Testis (tissue), 5 donors: ENCODE measurements at places on chromosomes 6 and 20. TPM values are rescaled to one million over a fixed set of nuclear protein-coding genes. Genes with fewer than 3 reads are reported as not detected.

PKIB gene
- 5.0 TPM for polyA plus RNA-seq

MOG gene
- polyA plus RNA-seq, result 0.36 TPM

TSHZ2 gene
- 13.0 TPM for polyA plus RNA-seq

RIMS1 gene
- 10.0 TPM for polyA plus RNA-seq

- H3K36me3 ChIP-seq, result no peaks in the 10 kb centered on the region
- H3K4me3 ChIP-seq, result peak overlapping the region; percentile 92
- peak; percentile 52 for DNase-seq
Observed at GRCh38 chr20:50191065-50191543, 474 bp downstream of the CEBPB start.

GRCh38 chr6:38724343-38724742 is 9.2 kb downstream of the DNAH8 start:
- H3K27me3 ChIP-seq, result no peaks in the 10 kb centered on the region
- no peaks in the 10 kb centered on the region for H3K36me3 ChIP-seq
- H3K4me3 ChIP-seq, result no peak overlapping the region
- no peak for DNase-seq

- H3K27me3 ChIP-seq, result no peaks in the 10 kb centered on the region
- peak overlapping the region; percentile 67 for H3K27ac ChIP-seq
- peaks cover 26% of the 10 kb centered on the region for H3K4me1 ChIP-seq
- no peaks in the 10 kb centered on the region for H3K36me3 ChIP-seq
Observed at GRCh38 chr6:151070631-151071051, 169.1 kb upstream of the AKAP12 start.

GRCh38 chr6:73131706-73132105 is 93.6 kb downstream of the KHDC1L start:
- H3K4me3 ChIP-seq, result no peak overlapping the region
- no peaks in the 10 kb centered on the region for H3K36me3 ChIP-seq
- no peak overlapping the region for H3K27ac ChIP-seq
- H3K4me1 ChIP-seq, result no peaks in the 10 kb centered on the region
- H3K27me3 ChIP-seq, result no peaks in the 10 kb centered on the region

- DNase-seq, result no peak
- no peak overlapping the region for H3K4me3 ChIP-seq
- H3K4me1 ChIP-seq, result no peaks in the 10 kb centered on the region
- H3K27ac ChIP-seq, result no peak overlapping the region
- no peaks in the 10 kb centered on the region for H3K36me3 ChIP-seq
Observed at GRCh38 chr6:56435754-56436153, 188.4 kb upstream of the COL21A1 start.

DNA sequence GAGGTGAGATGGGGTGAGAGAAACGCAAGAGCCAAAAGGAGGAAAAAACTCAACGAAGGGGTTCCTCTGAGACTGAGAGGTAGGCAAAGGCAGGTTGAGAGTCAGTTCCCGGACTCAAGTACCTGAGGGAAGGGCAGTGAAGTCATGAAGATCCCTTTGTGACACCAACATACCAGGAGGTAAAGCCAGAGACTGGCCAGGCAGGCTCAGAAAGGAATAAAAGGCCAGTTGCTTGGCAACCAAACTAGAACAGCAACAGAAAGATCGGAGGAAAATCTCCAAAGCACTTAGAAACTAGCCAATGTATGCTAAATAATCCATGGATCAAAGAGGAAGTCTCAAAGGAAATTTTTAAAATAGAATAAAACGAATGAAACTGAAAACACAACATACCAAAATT is 209.8 kb upstream of the PROKR2 start:
- no peaks in the 10 kb centered on the region for H3K4me1 ChIP-seq
- no peak for DNase-seq
- H3K36me3 ChIP-seq, result no peaks in the 10 kb centered on the region
- no peak overlapping the region for H3K4me3 ChIP-seq

- no peak overlapping the region for H3K4me3 ChIP-seq
- H3K36me3 ChIP-seq, result no peaks in the 10 kb centered on the region
- no peaks in the 10 kb centered on the region for H3K27me3 ChIP-seq
Observed at GRCh38 chr6:142075516-142076101, 57.1 kb upstream of the GJE1 start.

GRCh38 chr6:73264446-73264845 is 1.4 kb upstream of the KHDC1 start:
- H3K27ac ChIP-seq, result no peak overlapping the region
- no peak overlapping the region for H3K4me3 ChIP-seq
- no peaks in the 10 kb centered on the region for H3K27me3 ChIP-seq
- no peak for DNase-seq
- H3K36me3 ChIP-seq, result no peaks in the 10 kb centered on the region

GRCh38 chr20:64092258-64093012 is 8.2 kb upstream of the LKAAEAR1 start:
- H3K27ac ChIP-seq, result no peak overlapping the region
- no peaks in the 10 kb centered on the region for H3K36me3 ChIP-seq
- H3K4me1 ChIP-seq, result no peaks in the 10 kb centered on the region
- H3K27me3 ChIP-seq, result no peaks in the 10 kb centered on the region
